ENCODE measurements at places on chromosomes 7 and 10.
A peak's percentile ranks its signal among the peaks of the same experiment; 100 is the strongest.

DNA sequence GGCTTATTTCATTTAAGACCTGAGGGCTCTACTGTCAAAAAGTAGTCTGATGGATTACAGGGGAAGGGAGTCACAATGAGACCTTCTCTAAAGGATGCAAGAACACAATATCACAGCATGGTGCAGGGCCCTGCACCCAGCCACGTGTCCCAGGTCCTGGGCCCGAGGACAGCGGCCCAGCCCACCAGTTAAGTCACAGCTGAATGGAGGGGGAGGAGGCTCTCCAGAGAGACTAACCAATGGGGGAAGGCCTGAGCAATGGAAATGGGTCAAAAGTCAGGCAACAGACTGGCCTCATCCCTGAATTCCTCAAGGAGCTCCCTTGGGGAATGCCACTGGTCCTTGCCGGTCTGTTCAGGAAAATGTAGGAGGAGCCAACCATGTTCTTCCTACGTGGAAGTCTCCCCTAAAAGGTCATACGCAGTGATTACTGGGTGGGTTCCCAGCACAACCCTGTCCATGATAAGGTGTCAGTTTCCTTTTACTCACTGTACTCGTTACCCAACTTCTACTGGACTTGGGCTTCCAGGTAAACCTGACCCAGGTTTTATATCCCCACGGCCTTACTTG lies 28.3 kb downstream of the CCDC3 start:
- no peak for DNase-seq

GRCh38 chr10:72173619-72174296 lies 42.1 kb upstream of the ANAPC16 start:
- DNase-seq: no peak

- DNase-seq: no peak
Measured at GRCh38 chr7:83347945-83348444, 185.3 kb upstream of the PCLO start.

GRCh38 chr7:128848289-128849155 lies 14.1 kb upstream of the ATP6V1F start:
- no peak for DNase-seq

DNA sequence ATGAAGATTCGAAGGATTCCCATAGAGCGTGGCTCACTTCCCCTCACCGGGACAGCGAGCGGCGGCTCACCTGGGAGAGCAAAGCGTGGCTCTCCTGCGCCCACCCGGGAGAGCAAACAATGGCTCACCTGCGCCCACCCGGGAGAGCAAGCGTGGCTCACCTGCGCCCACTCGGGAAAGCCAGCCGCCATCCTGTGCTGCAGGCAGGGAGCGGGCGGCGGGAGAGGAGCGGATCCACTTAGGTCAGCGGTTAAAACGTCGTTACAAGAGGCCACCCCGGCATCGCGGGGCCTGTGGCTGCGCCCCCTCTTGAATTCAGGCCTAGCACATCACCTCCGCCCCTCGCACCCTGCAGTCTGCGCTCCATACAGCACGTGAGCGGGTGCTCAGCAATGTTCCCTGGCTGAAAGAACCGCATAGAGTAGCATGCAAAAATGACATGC lies 461 bp upstream of the FIGNL1 start:
- DNase-seq: peak; percentile 43

- no peak for DNase-seq
Measured at GRCh38 chr7:4549681-4550080, 132.4 kb upstream of the FOXK1 start.

DNA sequence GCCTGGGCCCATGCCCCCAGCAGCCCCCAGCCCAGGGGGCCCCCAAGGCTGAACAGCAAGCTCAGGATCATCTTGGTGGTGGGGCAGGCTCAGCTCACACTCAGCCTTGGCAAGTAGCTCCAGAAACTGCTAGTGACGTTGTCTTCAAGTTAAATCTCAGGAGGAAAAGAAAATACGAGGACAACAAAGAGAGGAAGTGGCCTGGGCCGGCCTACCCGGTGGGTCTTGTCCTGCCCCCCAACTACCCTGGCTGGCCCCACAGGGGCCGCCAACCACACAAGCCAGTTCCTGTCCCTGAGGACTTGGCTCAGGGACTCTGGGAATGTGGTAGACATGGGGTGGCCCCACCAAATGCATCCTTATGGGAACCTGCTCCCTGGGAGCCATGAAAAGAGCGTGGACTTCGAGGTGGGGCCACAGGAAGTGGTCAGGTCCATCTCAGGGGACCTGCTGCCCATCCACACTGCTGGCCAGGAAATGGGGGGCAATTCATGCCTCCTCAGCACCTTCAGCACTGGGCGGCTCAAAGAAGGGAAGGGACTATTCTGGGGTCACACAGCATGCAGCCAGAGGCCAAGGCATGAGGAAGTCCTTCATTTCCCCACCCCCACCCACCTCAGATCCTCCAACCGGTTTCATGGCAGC lies at the start of gene MMRN2:
Gene MMRN2 (minus strand): TSS at position 145 of the 645 bp plus-strand sequence. CDS start 74 bp downstream, at position 71.
- DNase-seq: no peak

GRCh38 chr10:62108759-62109586 lies 159.7 kb downstream of the RTKN2 start:
- no peak for DNase-seq

GRCh38 chr10:29895456-29895855 lies 163.9 kb downstream of the JCAD start:
- DNase-seq: no peak

DNA sequence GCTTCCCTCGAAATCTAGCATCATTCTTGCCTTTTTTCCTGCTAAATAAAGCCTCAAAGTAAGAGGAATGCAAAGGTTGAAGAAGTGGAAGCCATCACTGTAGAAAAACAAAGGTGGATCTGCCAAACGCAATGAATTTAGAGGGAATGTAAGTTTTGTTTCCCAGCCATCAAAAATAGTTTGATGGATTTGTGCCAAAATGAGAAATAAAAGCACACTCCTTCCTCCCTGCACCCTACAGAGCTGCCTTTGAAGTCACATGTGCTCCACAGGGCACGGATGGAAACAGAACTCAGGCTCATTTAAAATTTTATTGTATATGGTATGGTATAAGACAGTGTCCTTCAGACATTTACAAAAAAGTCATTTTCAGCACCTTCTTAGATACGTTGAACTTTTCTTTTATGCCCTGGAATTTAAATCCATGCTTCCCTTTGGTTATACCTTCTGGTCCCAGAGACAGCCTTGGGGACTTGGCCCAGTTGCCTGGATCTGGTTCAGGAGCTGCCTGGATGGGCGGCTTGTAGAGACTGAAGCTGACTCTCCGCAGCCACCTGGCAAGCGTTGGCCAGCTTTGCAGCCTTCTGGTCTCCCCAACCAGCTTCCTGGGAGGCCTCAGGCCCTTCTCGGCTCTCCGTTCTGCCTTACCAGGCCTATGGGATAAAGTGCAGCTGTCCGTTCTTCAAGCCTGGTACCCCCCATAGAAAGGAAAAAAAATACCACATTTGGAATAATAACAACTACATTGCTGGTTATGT lies 228.5 kb upstream of the NEBL start:
- no peak for DNase-seq

DNA sequence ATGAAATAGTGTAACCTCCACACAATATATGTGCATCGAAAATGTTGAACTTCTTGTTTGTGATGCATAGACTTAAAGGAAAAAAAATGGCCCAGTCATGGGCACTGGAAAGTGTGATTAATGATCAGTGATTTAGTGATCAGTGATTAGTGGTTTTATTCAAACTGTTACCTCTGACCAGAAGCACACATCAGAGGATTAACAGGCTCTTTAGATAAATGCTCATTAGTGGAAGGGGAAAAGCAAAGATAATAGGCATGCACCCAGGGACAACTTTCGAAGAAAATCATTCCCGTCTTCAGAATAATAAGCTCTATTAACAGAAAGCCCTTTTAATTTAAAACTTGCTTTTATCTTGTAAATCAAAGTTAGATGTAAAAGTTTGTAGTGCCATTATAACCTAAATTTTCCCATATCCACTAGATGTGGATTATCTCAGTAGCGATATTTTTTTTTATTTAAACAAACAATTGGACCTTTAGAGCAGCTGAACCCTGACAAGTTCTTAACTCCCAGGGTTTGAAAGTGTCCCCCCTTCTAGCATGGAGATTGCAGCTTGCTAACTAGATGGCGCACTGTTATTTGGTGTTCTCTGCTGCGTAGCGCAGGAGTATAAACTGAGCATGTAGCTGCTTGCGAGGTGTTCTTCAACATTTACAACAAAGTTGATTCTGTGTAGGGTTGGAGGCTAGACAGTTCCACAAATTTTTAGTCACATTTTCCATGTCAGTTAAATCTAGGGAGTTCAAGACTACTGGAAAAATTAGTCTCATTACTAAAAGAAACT lies at the start of gene CREB5:
Gene CREB5 (plus strand): TSS at position 643 of the 787 bp plus-strand sequence. CDS start 397 bp downstream, outside the sequence.
- DNase-seq: no peak

DNA sequence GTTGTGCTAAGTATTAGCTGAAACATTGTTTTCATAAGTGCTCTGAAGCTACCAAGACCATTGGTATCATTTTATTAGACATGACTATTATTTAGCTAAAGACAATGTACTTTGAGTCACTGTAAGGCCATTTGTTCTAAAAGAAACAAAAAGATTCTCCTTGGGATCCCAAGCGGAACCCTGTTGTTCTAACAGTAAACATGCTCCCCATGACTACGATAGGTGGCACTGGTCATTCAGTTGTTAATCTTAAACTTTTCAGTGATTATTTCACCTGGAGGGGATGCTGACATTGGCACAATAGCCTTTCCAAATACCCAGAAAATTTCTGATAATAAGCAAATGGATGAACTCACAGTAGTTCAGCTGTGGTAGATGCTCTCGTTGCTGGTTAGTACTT lies 715.0 kb downstream of the AUTS2 start:
- no peak for DNase-seq

- DNase-seq: no peak
Measured at GRCh38 chr7:155213955-155214740, 83.5 kb upstream of the INSIG1 start.

- no peak for DNase-seq
Measured at GRCh38 chr7:22723181-22723601, 3.8 kb upstream of the IL6 start.

- no peak for DNase-seq
Measured at GRCh38 chr7:110564246-110564645, 526.7 kb upstream of the LRRN3 start.

GRCh38 chr10:117417196-117417595 lies 42.0 kb upstream of the PDZD8 start:
- DNase-seq: no peak

GRCh38 chr7:118350260-118350659 lies 125.8 kb downstream of the ANKRD7 start:
- DNase-seq: no peak

- no peak for DNase-seq
Measured at GRCh38 chr10:126397640-126398382, 9.5 kb upstream of the ADAM12 start.

- no peak for DNase-seq
Measured at GRCh38 chr10:80462981-80463741, 9.1 kb downstream of the TSPAN14 start.

GRCh38 chr10:46225597-46225996 lies 61.2 kb upstream of the ANTXRL start:
- no peak for DNase-seq

DNA sequence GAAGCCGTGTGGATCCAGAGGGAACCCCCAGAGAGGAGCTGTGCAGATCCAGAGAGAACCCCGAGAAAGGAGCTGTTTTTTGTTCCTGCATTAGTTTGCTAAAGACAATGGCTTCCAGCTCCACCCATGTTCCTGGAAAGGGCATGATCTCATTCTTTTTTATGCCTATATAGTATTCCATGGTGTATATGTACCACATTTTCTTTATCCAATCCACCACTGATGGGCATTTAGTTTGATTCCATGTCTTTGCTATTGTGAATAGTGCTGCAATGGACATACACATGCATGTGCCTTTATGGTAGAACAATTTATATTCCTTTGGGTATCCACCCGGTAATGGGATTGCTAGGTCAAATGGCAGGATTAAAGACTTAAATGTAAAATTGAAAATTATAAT lies 95.4 kb upstream of the RHEB start:
- DNase-seq: no peak

GRCh38 chr10:62467527-62467926 lies 93.4 kb downstream of the ZNF365 start:
- DNase-seq: no peak

GRCh38 chr7:154696556-154696955 lies 306.4 kb downstream of the PAXIP1 start:
- DNase-seq: no peak

DNA sequence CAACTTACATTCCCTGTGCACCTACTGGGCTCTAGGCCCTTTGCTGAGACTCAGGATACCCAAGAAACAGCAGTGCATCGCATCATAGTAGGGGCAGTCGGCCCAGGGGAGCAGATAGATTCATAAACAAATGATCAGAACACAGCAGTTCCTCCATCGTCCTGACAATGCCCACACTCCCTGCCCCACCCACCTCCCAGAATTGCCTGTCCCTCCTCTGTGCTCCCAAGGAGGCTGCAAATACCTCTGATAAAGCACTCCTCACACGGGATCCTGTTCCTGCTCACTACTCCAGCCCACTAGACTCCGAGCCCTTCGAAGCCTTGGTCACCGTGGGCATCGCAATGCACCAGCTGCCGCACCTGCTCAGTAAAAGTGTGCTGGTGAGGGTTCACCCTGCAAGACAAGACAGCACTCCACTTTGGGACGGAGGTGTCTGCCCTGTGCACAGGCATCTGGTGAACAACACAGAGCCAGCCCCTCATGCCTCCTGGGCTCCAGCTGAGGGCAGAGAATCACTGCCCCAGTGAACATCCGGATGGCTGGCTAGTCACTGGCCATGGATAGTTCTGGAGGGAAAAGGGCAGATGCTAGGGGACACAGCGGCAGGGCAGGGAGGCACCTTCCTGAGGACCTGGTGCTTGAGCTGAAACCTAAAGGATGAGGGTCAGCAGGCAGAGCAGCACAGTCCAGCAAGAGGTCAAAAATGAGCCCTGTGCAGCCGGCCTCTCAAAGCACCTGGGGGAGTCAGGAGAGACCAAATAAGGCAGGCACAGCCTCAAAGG lies 60.7 kb downstream of the TNS3 start:
- DNase-seq: no peak

- DNase-seq: no peak
Measured at GRCh38 chr7:16512097-16512496, 14.5 kb upstream of the LRRC72 start.

DNA sequence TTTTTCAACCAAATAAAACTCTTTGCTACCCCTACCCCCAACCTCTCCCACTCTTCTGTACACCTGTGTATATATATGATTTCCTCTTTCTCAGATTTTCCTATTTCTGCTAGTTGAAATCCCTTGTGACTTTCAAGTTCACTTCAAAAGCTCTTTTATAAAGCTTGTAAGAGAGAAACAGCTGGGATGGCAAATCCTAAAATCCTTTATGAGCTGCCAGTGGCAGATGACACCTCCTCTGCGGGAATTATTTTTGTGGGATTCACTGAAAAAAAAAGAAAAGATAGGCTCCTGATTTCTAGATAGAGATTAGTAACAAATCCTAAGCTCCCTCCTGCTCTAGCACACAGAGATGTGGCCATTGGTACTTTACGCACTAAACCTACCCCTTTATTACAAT lies 92.9 kb downstream of the AHR start:
- no peak for DNase-seq

GRCh38 chr10:130231251-130231741 lies 95.1 kb downstream of the GLRX3 start:
- DNase-seq: no peak

GRCh38 chr7:119685906-119686305 lies 587.1 kb upstream of the KCND2 start:
- no peak for DNase-seq
